ENCODE measurements at places on chromosomes 13 and 19.

- no peak for DNase-seq
Observed at GRCh38 chr13:27349458-27349857, 75.0 kb upstream of the GTF3A start.

- DNase-seq: no peak
Observed at GRCh38 chr19:46449228-46449627, 20.5 kb upstream of the PNMA8C start.

- no peak for DNase-seq
Observed at GRCh38 chr13:109160357-109160756, 530.9 kb downstream of the MYO16 start.

DNA sequence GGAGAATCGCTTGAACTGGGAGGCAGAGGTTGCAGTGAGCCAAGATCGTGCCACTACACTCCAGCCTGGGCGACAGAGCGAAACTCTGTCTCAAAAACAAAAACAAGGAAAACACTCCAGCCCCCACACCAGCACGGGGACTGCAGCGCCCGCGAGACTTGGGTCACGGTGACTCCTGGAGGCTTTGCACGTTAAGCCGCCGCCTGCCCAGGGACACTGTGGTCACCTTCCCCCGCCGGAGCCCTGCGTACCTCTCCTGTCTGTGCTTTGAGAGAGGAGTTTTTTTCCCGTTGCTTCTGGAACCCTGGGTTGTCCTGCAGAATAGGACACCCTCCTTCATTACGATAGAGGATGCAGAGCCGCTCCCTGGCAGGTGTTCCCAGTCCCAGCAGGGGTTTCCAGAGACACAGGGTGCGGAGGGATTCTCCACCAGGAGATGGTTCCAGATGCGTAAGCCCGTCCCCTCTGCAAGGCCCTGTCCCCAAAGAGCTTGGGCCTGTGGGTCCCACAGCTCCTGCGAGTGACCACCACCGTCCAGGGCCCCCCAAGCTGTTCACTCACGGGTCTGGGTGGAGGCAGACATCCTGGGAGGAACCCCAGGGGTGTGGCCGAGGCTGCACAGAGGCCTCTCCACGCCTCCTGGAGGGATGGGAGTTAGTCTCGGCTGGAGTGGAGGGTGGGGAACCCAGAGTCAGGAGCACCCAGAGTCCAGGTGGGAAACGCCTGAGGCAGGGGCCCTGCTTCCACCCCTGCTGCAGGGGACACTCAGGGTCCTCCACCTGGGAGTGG is 42.8 kb upstream of the NDUFS7 start:
- no peak for DNase-seq

GRCh38 chr13:26255115-26255514 is 1.2 kb downstream of the CDK8 start:
- DNase-seq: no peak

DNA sequence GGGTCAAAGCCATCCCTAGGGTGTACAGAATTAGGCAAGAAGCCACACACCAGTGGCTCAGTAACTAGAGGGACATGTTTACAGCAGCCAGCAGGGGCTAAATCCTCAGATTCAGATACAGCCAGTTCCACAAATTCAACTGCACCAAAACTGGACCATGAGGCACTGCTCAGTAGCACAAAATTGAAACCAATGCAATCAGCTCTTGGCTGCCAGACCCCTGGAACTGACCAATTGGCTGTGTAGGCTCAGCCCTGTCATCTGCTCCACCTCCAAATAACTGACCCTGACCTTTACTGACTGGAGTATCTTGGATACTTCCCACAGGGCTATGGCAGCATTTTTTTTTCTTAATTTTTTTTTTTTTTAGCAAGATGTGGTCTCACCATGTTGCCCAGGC is 226.5 kb downstream of the FOXO1 start:
- no peak for DNase-seq

DNA sequence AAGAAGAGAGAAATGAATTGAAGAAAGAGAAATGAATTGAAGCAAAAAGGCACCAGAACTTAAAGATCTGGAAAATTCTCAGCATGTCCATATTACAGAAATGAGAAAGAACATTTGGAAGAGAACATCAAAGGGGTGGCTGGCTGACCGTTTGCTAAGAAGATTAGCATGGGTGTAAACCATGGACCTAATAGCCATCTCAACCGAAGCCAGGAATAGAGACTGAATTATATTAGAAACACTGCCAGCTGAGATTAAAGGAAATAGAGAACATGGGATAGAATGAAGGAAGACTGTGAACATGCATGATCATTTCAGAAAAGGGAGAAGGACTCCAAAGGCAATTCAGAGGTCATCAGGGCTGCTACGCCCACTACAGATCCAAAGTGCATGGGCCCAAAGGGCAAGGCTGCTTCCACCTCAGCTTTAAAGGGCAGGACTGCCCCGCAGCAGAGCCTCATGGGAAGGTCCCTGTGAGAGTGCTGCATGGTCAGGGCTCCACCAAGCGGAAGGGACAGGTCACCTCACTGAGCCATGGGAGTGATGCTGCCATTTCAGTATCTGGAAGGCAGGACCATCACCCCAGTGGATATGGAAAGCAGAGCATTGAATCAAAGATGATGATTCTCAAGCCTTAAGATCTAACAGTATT is 23.1 kb downstream of the FNDC3A start:
- no peak for DNase-seq

DNA sequence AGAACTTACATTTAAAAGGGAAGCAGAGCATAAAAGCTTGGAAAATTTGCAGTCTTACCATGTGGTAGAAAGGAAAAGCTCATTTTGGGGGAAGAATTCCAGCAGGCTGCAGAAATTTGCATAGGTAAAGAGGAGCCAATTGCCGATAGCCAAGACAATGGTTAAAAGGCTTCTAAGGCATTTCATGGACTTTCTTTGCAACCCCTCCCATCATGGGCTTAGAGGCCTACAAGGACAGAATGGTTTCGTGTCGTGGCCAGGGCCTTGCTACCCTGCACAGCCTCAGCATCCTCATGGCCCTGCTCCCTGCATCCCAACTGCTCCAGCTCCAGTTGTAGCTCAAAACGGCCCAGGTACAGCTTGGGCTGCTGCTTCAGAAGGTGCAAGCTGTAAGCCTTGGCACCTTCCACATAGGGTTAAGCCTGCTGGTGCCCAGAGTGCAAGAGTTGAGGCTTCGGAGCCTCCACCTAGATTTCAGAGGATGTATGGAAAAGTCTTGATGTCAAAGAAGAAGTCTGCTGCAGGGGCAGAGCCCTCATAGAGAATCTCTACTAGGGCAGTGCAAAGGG is 420.3 kb downstream of the PCDH17 start:
- no peak for DNase-seq

DNA sequence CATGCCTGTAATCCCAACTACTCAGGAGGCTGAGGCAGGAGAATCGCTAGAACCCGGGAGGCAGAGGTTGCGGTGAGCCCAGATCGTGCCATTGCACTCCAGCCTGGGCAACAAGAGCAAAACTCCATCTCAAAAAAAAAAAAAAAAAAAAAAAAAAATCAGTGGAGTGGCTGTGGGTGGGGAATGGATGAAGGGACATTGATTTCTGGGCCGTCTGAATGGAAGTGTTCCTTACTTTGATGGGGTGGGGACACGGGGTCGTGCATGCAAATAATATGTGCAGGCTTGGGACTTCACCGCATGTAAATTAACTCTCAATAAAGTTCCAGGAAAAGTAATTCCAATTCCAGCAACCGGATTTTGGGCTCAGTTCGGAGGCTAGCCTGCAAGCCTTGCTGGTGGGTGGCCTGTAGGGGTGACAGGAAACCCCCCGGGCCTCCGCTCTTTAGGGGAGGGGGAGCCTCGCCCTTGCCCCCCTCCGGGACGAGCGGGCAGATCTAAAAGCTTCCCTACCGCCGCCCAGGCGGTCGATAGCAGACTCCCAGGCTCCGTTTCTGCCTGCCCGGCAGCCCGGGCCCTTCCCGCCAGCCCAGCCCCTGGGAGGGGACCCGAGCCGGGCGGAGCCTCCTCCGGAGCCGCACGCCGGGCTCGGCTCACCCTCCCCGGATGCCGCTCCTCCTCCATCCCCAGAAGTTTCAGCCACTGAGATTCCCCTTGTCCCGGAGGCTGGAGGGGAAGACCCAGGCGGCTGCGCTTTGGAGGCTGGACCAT is 48.0 kb upstream of the ADGRE5 start:
- no peak for DNase-seq

DNA sequence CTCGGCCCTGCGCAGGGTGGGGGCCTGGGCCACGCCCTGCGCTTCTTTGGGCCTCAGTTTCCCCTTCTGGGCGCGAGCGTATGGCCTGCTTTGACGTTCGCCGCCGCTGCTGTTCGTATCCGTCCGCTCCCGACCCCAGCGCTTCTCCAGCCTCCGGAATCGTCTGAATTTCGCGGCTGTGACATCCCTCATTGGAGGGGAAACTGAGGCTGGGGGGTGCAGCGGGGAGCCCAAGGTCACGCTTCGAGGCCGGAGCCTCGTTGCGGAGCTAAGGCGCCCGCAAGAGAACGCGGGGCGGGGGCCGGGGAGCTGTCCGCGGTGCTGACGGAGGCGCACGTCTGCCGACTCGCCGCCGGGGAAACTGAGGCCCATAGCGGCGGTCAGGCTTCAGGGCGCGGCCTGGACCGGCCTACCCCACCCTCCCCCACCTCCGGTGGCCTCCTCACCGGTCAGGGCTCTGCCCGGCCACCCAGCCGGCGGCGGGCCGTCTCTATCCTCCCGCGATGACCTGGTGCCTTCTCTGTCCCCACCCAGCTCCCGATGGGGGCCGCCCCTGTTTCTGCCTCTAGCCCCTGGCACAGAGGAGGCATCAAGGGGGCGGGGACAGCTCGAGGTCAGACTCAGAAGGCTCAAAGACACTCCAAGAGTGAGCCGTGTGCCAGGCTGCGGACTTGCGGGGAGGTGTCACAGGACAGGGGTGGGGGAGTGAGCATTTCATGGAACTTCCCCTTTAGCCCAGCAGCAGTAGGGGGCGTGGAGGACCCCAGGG is 3.0 kb upstream of the APC2 start:
- peak; percentile 52 for DNase-seq

DNA sequence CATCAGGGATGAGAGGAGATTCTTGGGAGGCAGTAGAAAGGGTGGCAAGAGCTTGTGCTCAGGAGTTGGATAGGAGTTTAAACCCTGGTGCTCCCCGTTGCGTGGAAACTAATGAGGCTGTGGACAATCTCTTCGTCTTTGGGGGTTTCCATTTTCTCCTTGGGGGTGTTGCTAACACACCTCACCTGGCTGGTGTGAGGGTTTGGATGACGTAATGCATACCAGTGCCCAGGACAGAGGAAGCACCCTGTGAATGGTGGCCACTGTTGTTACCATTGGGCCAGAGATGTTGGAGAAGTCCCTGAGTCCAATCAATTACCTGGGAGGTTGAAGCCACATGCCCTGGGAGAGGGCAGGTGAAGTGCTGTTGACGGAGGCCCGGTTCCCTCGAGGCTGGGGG is 146.5 kb downstream of the URI1 start:
- no peak for DNase-seq

DNA sequence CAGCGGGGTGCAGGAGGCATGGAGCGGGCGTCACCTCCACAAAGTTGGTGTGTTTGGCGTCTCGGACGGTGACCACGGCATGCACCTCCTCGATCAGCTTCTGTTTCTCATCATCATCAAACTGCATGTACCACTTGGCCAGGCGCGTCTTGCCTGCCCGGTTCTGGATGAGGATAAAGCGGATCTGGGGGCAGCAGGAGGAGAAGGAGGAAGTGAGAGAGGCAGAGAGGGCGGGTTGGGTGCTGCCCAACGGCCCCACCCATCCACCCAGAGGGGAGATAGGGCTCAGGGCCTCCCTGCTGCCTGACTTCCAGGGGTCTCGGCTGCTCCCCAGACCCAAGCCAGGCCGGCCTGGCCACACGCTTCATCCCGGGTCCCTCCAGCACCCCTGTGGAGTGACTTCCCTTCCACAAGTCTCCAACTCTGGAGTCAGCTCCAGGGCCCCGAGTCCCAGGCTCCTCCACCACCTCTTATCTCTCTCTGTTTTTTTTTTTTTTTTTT is 4.6 kb downstream of the AP2S1 start:
- DNase-seq: no peak

- no peak for DNase-seq
Observed at GRCh38 chr13:99873141-99873540, 98.4 kb downstream of the ZIC5 start.

DNA sequence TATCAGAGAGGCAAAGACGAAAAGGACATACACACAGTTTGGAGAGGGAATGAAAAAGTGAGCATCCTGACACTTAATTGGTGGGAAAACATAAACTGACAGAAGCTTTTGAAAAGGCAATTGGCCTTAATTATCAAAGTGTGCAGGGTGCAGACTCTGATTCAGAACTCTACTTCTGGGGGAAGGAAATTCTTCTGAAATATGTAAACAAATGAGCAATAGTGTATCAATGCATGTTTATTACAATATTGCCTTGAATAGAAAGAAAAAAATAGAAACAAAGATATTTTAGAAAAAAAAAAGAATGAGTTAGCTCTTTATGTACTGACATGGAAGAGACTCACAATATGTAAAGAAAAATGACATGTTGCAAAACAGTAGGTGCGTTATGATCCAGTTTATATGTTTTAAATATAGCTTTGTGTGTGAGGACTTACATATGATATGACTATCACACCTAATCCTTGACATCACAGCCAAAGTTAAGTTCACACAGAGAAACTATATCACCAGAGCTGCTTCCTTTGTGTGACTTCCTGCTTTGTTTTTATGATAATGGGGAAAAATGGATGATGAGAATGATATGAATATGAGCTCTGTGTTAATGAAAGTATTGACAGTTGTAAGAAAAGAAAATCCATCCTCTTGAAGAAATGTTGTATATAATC is 182.4 kb downstream of the KCTD12 start:
- DNase-seq: no peak

- DNase-seq: no peak
Observed at GRCh38 chr13:85427416-85427815, 371.8 kb downstream of the SLITRK6 start.

DNA sequence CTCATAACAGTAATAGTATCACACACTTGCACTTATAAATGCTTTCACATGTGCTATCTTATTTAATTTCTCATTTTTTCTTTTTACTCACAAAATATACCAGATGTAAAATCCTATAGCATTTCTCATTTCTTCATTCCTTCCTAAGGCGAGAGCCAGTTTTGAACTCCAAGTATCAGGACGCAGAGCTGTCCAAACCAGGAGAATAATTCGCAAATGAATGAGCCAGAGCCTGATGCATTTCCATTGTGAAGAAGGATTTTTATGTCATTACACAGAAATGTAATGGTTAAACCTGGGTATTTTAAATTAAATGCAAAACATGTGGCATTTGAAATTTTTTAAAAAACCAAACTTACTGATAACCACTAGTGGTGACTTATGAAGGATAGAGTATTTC is 244.3 kb downstream of the RGCC start:
- DNase-seq: no peak
